ENCODE measurements at places on chromosomes 2 and 18. TPM values are rescaled to one million over a fixed set of nuclear protein-coding genes. Genes with fewer than 3 reads are reported as not detected.

DNA sequence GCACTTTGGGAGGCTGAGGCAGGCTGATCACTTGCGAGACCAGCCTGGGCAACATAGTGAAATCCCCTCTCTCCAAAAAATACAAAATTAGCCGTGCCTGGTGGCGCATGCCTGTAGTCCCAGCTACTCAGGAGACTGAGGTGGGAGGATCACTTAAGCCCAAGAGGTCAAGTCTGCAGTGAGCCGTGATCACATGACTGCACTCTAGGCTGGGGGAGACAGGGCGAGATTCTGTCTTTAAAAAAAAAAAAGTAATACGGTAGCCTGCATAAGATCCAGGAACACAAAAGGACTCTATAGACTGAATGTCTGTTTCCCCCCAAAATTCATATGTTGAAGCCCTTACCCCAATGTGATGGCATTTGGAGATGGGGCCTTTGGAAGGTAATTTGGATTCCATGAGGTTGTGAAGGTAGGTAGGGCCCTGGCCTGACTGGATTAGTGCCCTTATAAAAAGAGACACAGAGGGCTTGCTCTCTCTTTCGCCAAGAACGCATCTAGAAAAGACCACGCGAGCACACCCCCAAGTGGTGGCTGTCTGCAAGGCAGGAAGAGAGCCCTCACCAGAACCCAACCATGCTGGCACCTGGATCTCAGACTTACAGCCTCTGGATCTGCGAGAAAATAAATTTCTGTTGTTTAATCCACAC, 17.0 kb downstream of the MBOAT2 start:
- no peak for DNase-seq

DNA sequence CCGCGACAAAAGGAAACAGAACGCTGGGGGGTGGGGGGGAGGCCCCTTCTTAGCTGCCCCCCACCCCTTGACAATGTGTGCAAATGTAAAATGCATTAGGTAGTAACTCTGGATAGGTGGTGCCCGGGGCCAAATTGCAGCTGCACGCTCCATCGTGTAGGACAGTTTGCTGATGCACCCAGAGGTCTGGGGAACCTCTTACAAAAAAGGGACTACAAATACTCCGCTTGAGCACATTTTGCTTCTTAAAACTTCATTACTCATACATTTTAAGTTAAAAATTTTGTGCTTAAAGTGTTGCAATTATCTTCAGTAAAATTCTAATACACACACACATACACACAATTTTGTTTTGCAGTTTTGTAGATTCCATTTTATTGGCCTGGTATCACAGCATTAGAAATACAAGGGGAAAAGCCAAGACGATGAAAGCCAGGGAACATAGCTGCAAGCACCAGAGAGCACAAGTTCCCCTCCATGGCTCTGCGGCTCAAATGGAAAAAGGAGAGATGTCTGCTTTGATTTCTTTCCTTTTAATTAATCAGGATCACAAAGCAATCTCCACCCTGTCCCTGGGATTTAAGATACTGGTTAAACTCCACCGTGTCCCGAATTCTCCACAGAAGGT, 582.1 kb downstream of the ZEB2 start:
- DNase-seq: no peak

- no peak for DNase-seq
Measured at GRCh38 chr2:17879913-17880274, 1.4 kb downstream of the KCNS3 start.

DNA sequence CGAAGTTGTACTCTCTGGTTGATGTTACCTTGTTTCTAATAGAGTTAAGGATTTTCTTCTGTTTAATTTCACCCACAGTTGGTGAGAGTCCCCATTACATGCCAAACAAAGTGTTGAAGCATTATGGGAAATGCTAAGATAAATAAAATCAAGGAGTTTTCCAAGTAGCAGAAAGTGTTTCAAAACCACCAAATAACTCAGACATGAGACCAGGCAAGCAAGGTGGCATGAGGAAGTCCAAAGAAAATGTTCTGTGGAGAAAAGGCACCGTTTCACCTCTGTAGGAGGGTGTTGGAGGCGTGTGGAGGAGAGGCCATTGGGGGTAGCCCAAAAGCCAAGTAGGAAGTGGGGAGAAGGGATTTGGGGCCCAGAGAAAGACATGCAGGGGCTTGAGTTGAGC, 8.7 kb downstream of the CFAP221 start:
- no peak for DNase-seq

- no peak for DNase-seq
Measured at GRCh38 chr2:48530033-48530811, at the start of gene STON1. STON1 (plus strand) TSS chr2:48530154; CDS start chr2:48580634, 50,480 bp downstream.

GRCh38 chr2:157233506-157233905, 24.0 kb upstream of the GALNT5 start:
- no peak for DNase-seq

Gene SLC5A7
- not detected for total RNA-seq

Measured in HCT116 (cell line).